Gastrocnemius medialis (tissue), 4 donors: ENCODE measurements at places on chromosomes 6 and 20. TPM values are rescaled to one million over a fixed set of nuclear protein-coding genes. Genes with fewer than 3 reads are reported as not detected.

MUC21 gene
- total RNA-seq = not detected

NOP56 gene
- total RNA-seq = 71.0 TPM

UBE2C gene
- not detected for total RNA-seq

RAET1G gene
- not detected for total RNA-seq

CUTA gene
- 69.9 TPM for total RNA-seq

C6orf132 gene
- total RNA-seq = not detected

C4B gene
- 8.1 TPM for total RNA-seq

EPHA7 gene
- total RNA-seq = 0.88 TPM

ARMC2 gene
- 1.8 TPM for total RNA-seq

ANKRD60 gene
- not detected for total RNA-seq

EEF1A1 gene
- 846 TPM for total RNA-seq

EBF4 gene
- total RNA-seq = 0.36 TPM

CEBPB gene
- 219 TPM for total RNA-seq

SLC35D3 gene
- not detected for total RNA-seq

SGK2 gene
- total RNA-seq = 0.55 TPM

FLRT3 gene
- total RNA-seq = 3.0 TPM

POU3F2 gene
- total RNA-seq = not detected

TFAP2B gene
- total RNA-seq = not detected

MRS2 gene
- 17.2 TPM for total RNA-seq

EYA2 gene
- 4.0 TPM for total RNA-seq

GINS1 gene
- total RNA-seq = 0.20 TPM

BEND6 gene
- 0.15 TPM for total RNA-seq

MMUT gene
- total RNA-seq = 16.9 TPM

SCRT2 gene
- not detected for total RNA-seq
